ENCODE measurements at places on chromosomes 2 and 18. TPM values are rescaled to one million over a fixed set of nuclear protein-coding genes. Genes with fewer than 3 reads are reported as not detected.

Gene ARID5A
- 11.3 TPM for total RNA-seq

Gene SERPINB10
- total RNA-seq = 0.96 TPM

Gene CDKL4
- 8.2 TPM for total RNA-seq

Gene SPTBN1
- total RNA-seq = 320 TPM

Gene PIEZO2
- 37.3 TPM for total RNA-seq

Gene KCNG2
- total RNA-seq = 2.6 TPM

Gene TPO
- 6.0 TPM for total RNA-seq

Gene GALR1
- 3.6 TPM for total RNA-seq

Gene RGPD5
- total RNA-seq = 42.1 TPM

Data from umbilical cord (tissue), 2 donors.